NCI-H510A treated with DMSO at 0.1 percent for 48 hours (cell line): ENCODE measurements at places on chromosomes 5 and 9.
A peak's percentile ranks its signal among the peaks of the same experiment; 100 is the strongest.

DNA sequence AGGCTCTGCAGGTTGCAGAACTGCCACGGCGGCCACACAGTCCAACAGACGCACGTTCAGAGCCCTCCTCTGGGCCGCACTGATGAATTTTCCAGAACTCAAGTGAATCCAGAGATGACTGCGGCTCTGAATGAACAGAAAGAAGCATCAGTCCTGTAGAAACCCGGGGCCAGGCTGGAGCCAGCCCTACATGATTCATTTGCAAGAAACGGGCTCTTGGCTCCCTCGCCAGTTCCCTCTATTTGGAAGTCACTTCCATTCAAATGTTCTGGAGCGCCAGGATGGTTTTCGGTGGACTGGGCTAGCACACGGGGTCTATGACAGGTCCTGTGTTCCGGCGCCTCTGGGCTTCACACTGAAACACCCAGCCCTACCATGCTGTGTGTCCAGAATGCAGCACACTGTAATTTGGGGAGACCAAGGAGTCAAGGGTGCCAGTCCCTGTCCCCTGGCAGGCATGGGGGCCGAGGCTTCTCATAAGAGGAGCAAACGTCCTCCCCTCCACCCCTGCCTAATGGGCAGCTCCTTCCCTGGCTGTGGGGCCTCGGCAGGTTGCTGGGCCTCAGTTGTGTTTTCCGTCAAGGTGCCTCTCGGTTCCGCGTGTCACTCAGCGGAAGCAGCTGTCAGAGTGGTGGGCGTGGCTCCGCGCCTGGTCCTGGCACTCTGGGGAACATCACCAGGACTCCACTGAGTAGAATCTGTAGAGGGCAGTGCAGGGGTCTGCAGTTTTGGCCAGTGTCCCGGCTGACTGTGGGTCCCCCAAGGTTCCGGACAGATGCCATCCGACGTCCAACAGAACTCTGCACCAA is 18.1 kb upstream of the COL5A1 start:
- no peak for DNase-seq

- no peak for DNase-seq
Observed at GRCh38 chr9:124858330-124859046, 3.3 kb downstream of the RPL35 start.

DNA sequence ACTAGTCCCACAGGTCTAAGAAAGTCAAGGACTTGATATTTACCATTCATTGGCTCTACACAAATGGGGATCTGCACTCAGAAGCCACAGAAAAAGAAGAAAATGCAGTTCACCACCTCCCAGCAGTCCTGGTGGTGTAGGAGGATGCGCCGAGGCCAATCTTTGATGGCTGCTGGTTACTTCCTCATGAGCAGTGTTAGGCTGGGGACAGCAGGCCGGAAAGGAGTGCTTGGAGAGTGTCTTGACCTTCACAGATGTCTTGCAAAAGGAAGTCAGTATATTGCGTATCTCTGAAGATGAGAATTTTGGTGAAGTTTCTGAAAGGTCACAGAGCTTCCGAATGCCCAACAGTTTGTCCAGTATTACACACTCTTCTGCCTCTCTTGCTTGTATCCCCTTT is 597.0 kb downstream of the EBF1 start:
- no peak for DNase-seq

- peak; percentile 78 for DNase-seq
Observed at GRCh38 chr9:11064909-11065308, 452.1 kb upstream of the PTPRD start.

- DNase-seq = no peak
Observed at GRCh38 chr9:61671276-61671973, 481.6 kb downstream of the SPATA31A7 start.

GRCh38 chr9:113668061-113668460 is 204.5 kb downstream of the RGS3 start:
- no peak for DNase-seq

DNA sequence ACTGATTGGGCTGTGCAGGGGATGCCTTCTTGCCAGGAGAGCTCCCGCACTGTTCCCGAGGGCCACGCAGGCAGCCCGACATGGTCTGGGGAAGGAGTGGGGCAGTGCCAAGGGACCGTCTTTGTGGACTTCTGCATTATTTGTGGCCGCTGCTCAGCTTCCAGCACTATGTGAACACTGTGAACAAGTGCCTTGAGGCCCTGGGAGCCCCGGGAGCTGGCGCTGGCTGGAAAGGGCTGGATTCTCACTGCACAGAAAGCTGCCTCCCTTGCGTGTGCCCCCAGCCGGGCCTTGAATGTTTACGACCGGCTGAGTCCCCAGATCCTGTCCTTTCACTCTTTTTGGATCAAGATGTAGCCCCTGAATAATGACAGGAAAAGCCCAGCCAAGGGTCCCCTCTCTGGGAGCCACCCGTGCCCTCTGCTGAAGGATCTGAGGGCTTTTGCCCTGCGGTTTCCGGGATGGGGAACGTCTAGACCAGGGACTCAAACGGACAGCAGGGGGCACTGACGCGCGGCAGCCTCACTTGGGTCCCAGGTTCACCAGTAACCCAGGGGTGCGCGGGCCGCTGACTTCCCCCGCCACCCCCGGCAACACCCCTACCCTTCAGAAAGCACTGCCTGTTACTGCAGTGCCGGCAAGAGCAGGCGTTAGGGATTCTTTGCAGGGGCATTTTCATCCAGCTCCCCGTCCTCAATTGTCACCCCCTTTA is 98.9 kb upstream of the FCN2 start:
- no peak for DNase-seq

- DNase-seq = no peak
Observed at GRCh38 chr9:124348831-124349230, 66.4 kb downstream of the PSMB7 start.

- DNase-seq = no peak
Observed at GRCh38 chr5:93874491-93874890, 133.1 kb upstream of the POU5F2 start.
